ENCODE measurements at places on chromosomes 7 and 10.

DNA sequence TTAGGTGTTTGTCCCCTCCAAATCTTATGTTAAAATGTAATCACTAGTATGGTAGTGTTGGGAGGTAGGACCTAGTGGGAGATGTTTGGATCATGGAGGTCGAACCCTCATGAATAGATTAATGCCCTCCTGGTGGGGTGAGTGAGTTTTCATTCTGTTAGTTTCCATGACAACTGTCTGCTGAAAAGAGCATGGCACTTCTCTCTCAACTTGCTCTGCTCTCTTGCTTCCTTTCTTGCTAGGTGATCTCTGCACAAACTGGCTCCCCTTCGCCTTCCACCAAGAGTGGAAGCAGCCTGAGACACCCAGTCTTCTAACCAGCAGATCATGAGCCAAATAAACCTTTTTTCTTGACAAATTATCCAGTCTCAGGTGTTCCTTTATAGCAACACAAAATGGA lies 853.9 kb downstream of the SORCS1 start:
- no peak for DNase-seq

GRCh38 chr7:44079331-44080021 lies 2.9 kb downstream of the POLM start:
- DNase-seq: no peak

DNA sequence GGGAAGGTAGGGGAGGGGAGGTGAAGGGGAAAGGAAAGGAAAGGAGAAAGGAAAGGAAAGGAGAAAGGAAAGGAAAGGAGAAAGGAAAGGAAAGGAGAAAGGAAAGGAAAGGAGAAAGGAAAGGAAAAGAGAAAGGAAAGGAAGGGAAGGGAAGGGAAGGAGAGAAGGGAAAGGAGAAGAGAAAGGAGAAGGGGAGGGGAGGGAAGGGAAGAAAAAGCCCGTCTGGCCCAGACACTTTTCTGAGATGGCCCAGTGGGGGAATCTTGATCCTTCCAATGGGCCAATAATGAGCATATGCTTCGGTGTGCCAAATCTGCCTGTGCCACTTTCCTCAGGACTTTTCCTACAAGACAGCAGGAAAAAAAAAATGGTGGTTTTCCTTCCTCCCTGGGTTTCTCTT lies 64.5 kb downstream of the CH25H start:
- peak; percentile 37 for DNase-seq

DNA sequence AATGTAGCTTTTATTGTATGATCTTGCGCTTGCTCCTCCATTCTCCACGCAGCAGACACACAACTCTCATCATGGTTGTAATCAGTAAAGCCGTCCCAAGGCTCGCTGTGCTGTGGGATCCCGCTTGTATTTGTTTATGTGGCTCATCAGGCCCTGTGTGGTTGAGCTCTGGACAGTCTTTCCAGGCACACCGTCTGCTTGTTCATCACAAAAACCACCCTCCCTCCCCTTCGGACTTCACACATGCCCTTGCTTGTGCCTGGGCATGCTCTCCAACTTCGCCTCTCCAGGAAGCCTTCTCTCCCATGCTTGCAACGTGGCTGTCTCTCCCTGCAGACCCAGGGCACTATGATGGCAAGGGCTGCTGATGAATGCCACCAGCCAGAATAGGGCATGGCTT lies 62.4 kb downstream of the HK1 start:
- DNase-seq: no peak

- no peak for DNase-seq
Observed at GRCh38 chr10:89639326-89639725, 5.7 kb downstream of the PANK1 start.

DNA sequence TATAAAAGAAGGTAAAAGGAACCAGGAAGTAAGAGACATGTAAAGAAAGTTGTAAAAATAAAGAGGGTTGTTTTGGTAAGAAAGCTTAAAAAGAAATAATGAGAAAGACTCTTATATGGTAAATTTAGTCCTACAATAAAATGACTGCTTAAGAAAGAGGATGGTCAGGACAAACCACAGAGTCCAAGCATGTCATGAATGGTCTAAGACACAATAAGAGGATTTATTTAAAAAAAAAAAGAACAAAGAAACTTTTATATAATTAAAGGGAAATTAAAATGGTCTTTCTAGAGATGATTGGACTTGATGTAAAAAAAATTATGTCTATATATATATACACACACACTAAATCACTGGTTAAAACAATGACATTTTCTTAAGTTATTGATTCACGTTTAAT lies 18.2 kb downstream of the ATAD1 start:
- DNase-seq: no peak

DNA sequence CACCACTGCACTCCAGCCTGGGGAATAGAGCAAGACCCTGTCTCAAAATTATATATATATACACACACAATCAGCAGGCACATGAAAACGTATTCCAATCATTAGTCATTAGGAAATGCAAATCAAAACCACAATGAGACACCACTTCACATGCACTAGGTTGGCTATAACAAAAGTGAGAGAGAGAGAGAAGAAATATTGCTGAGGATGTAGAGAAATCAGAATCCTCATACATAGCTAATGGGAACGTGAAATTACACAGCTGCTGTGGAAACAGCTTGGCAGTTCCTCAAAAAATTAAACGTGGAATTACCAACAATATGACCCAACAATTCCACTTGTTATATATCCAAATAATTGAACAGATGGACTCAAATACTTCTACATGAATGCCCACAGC lies 43.3 kb upstream of the CNNM1 start:
- no peak for DNase-seq

DNA sequence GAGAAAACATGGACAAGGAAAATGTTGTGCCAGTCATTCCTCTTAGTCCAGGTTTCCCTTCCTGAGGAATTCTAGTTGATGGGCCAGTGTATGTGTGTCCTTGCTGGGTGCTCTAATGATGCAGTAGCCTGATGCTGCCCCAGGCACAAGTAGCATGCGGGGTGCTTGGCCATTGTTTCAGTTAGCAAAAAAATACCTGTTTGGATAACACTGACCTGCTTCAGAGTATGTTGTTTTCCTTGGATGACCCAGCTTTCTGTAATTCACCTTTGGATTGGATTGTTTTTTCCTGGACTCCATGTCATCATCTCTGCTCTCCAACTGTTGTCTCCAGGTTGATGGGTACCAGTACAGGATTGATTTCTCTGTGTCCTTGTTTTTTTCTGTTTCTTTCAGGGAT lies 169.2 kb downstream of the SND1 start:
- no peak for DNase-seq

- DNase-seq: no peak
Observed at GRCh38 chr10:52908478-52908877, 135.9 kb upstream of the MBL2 start.

DNA sequence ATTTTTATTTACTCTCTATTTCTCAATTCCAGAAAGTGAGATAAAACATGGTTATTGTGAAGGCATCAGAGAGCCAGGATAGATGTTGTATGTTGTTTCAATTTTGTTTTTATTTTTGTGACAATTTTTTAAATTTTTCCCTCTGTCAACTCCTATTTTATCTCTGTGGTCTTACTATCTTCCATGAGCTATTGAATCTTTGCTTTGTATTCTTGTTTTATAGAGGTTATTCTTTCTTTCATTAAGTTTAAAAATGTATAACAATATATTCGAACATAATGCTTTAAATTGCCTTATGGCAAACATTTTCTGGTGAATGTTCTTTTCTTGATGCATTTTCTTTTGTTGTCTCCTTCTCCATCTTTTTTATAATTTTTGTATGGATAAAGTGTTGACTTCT lies 78.4 kb downstream of the POU6F2 start:
- no peak for DNase-seq

GRCh38 chr7:45203936-45204445 lies 46.4 kb downstream of the RAMP3 start:
- peak; percentile 85 for DNase-seq

DNA sequence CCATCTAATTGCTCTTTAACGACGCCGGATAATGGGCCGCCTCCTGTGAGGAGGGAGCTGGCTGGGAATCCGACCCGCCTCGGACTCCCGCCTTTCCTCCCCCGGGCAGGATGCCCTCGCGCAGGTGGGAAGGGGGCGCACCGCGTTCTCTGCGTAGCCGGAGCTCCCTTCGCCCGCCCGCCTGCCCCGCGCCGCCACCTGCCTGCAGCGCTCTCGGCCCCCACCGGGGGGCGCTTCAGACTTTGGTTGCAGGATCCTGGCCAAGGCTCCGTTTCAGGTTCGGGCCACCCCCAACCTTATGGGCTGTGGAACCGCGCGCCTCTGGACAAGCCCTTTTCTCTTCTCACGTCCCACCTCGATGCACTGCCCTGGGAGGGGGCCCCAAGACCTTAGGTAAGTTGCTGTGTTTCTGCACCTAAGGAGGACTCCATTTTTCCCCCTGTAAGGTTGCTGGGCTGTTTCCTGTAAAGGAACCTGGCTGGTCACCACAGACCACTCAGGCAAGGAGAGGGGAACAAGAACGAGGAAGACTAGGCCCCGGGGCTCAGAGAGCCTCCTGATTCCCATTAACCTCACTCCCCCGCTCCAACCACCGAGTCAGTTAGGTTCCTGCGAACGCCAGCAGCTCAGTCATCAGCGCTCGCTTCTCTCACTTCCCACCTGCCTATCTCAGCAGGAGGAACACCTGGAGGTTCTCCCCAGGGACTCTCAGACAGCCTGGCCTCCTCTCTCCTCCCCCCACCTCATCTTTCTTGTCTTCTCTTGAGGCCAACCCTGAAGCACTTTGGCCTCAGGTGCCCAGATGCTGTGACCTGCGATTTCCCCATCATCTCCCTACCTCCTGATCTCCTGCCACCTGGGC lies 11.3 kb upstream of the KAZALD1 start:
- peak; percentile 69 for DNase-seq

DNA sequence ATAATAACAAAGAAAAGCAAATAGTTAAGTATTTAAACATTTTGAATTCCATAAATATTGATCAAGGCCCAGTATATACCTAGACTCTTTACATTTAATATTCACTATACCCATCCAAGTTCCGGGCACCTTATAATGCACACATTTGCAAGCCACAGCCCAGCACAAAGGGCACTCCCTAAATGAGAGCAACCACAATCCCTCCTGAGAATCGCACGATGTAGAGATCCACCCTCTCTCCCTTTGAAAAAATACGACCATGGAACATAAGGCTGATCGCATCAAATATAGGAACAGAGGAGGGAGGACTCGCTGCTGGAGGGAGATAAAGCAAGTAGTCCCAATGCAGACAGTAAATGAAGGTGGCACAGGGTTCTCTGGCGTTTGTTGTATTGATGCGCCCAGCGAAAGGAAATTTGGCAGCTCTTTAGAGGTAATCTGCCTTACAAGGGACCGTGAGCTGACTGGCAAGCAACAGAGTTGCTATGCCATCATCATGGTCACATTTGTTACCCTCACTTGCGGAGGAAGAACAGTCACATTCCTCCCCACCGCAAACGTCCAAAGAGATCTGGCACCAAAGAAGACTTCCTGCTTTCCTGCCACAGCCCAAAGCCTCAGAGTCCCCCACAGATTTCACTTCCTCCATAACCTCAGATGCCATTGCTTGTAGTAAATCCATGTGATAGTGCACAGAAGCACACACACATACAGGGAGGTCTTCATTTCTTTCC lies 16.1 kb upstream of the TAS2R40 start:
- peak; percentile 95 for DNase-seq

DNA sequence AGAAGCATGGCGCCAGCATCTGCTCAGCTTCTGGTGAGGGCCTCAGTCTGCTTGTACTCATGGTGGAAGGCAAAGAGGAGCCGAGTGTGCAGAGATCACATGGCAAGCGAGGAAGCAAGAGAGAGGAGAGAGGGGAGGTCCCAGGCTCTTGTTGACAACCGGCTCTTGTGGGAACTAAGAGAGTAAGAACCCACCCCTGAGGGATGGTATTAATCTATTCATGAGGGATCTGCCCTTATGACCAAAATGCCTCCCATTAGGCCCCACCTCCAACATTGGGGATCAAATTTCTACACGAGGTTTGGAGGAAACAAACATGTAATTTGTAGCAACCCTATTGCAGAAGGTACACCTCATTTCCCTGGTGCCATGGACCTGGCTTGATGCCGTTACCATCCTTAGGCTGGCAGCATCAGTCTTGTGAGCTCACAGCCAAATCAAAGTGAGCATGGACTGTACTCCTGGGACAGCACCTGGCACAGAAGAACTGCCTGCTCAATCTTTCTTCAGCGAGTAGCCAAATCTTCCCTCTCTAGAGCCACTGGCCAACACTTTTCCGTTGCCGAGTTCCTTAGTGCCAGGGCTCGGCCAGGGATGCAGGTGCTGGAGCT lies 6.5 kb downstream of the BTBD16 start:
- DNase-seq: no peak

DNA sequence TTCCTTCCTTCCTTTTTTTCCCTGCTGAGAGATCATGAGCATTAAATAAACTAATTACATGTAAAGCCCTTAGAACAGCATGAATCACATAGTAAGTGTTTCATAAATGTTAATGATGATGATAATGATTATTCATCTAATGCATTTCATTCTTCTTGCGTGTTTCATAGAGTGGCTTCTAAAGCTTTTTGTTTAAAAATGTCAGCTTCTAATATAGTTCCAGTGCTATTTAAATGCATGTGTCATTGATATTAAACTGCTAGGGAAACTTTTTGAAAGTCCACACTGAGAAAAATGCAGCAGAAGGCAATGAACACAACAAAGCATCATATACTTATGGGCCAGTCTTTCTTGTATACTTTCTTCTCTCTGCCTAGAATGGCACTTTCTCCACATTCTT lies 894.8 kb downstream of the REEP3 start:
- no peak for DNase-seq

DNA sequence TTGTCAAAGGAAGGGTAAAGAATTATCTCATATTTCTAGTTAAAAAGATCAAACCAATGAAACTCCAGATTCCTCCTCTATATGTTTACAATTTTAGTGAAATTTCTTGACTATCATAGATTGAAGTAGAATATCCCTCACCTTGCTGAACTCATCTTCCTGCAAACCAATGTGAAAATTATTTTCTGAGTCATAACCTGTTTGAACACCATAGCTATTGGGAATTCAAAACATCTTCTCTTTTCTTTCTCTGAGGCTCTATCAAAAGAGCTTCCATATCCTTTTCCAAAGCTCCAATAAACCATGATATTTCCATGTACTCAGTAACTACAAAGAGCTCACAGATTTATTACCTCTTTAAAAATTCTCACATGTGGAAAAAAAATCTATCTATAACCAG lies 134.3 kb downstream of the DOCK4 start:
- DNase-seq: no peak

GRCh38 chr10:95327367-95327766 lies 36.6 kb upstream of the PDLIM1 start:
- DNase-seq: no peak

- no peak for DNase-seq
Observed at GRCh38 chr7:148397985-148398384, 192.6 kb upstream of the C7orf33 start.

DNA sequence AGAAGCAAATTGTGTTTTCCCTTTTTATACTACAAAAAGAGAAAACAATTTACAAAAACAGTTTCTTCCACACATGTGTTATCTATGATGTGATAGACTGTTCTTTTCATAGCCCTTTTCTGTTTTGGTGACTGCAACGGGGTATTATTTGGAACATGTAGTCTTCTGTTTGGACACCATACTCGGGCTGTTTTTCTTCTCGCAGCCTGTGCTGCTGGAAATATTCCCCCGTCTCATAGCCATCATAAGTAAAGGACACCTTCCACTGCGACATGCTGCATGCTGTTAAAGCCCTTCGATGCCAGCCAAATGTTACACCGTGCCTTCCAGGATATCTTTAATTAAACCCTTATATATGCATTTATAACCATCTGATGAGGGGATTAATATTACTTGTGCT lies 222.4 kb downstream of the BICC1 start:
- DNase-seq: no peak

GRCh38 chr10:3805791-3806461 lies 20.9 kb upstream of the KLF6 start:
- DNase-seq: peak; percentile 84

GRCh38 chr10:96380821-96381220 lies 22.0 kb upstream of the OPALIN start:
- DNase-seq: peak; percentile 72

Data from suppressor macrophage treated with lipopolysaccharide for 4 hours (primary cell).